ENCODE measurements at places on chromosomes 16 and 17.
A peak's percentile ranks its signal among the peaks of the same experiment; 100 is the strongest.

GRCh38 chr17:81955756-81956544 lies 5.0 kb downstream of the NOTUM start:
- DNase-seq: no peak

- no peak for DNase-seq
These were observed 21.8 kb downstream of the PEMT start for GRCh38 chr17:17569691-17570090.

DNA sequence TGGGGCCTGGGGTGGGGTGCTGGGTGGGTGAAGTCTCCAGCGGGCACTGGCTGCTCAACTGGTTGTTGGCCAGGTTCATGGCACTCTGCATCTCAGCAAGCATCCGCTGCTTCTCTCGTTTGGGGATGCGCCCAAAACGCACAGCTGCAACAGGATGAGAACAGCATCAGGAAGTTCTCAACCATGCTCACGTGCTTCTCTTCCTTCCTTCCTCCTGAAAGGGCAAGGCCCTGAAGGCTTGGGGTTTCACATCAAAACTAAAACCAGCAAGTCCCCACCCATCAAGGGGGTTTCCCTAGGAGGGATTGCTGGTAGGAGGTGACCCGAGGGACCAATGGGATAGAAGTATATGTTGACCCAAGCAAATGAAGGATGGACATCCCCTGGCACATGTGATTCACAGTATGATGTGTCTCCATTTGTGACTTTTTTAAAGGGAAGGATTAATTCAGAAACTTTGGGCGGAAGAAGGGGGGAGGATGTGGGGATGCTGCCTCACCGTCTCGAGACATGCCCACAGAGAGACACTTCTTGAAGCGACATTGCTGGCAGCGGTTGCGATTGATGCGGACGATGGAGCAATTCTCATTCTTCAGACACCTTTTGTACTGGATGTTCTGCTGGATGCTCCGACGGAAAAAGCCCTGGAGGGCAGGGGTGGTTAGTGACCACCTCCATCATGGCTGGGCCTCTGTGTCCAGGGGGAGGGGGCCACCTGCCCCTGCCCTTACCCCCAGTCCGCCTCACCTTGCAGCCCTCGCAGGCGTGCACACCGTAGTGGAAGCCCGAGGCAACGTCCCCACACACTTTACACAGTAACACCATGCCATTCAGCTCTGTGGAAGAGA lies 4.2 kb downstream of the NR1D1 start:
- DNase-seq: no peak

GRCh38 chr17:18144855-18145254 lies 36.3 kb downstream of the MYO15A start:
- DNase-seq: no peak

GRCh38 chr16:69906838-69907401 lies 44.2 kb upstream of the CLEC18A start:
- no peak for DNase-seq

- peak; percentile 75 for DNase-seq
These were observed at the start of gene SLC7A6 for GRCh38 chr16:68264128-68265077. TSS of gene SLC7A6 (plus strand) at chr16:68264526. CDS start at chr16:68274727, 10,201 bp downstream.
